ENCODE measurements at places on chromosomes 6 and 20. TPM values are rescaled to one million over a fixed set of nuclear protein-coding genes. Genes with fewer than 3 reads are reported as not detected.

GRCh38 chr20:47610945-47611250, 109.2 kb downstream of the NCOA3 start:
- no peak overlapping the region for H3K4me3 ChIP-seq
- H3K4me1 ChIP-seq = peaks cover 3% of the 10 kb centered on the region
- DNase-seq = no peak
- no peak overlapping the region for H3K27ac ChIP-seq
- H3K27me3 ChIP-seq = no peaks in the 10 kb centered on the region
- no peaks in the 10 kb centered on the region for H3K36me3 ChIP-seq

GRCh38 chr6:25086500-25087091, 150.8 kb upstream of the RIPOR2 start:
- no peaks in the 10 kb centered on the region for H3K27me3 ChIP-seq
- peaks cover 28% of the 10 kb centered on the region for H3K36me3 ChIP-seq
- no peak for DNase-seq

- no peaks in the 10 kb centered on the region for H3K4me1 ChIP-seq
- no peak for DNase-seq
- no peaks in the 10 kb centered on the region for H3K27me3 ChIP-seq
- no peak overlapping the region for H3K4me3 ChIP-seq
Observed at GRCh38 chr6:89359561-89359960, 7.0 kb upstream of the UBE2J1 start.

DNA sequence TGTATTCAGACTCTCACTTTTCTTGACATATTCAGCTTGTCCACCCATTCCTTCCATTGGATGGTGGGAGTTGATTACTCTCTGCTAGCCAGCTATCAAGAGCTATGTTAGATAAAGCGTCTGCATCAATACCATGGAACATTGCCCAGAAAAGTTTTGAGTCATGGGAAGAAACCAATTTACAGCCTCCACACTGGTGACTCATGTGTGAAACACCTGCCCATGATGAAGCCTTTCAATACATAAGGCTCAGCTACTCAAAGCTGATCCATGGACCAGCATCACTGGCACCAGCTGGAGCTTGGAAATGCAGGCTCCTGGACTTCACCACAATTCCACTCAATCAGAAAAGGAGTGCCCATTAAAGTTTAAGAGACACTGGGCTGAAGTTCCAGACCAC, 16.1 kb downstream of the PLA2G7 start:
- H3K27me3 ChIP-seq = no peaks in the 10 kb centered on the region
- no peak overlapping the region for H3K27ac ChIP-seq
- H3K4me1 ChIP-seq = no peaks in the 10 kb centered on the region
- H3K36me3 ChIP-seq = no peaks in the 10 kb centered on the region

GRCh38 chr20:63696628-63697356, at the start of gene TNFRSF6B:
TNFRSF6B (plus strand) TSS chr20:63696652; CDS start chr20:63696768, 116 bp downstream.
- peaks cover 9% of the 10 kb centered on the region for H3K36me3 ChIP-seq
- H3K4me3 ChIP-seq = peak within 1 kb of the TSS; percentile 52
- DNase-seq = no peak
- H3K4me1 ChIP-seq = peaks cover 18% of the 10 kb centered on the region
- H3K27ac ChIP-seq = peak within 1 kb of the TSS; percentile 24

- H3K4me3 ChIP-seq = no peak overlapping the region
- no peaks in the 10 kb centered on the region for H3K4me1 ChIP-seq
- H3K36me3 ChIP-seq = no peaks in the 10 kb centered on the region
Observed at GRCh38 chr6:1044040-1044836, 267.7 kb upstream of the FOXQ1 start.

DNA sequence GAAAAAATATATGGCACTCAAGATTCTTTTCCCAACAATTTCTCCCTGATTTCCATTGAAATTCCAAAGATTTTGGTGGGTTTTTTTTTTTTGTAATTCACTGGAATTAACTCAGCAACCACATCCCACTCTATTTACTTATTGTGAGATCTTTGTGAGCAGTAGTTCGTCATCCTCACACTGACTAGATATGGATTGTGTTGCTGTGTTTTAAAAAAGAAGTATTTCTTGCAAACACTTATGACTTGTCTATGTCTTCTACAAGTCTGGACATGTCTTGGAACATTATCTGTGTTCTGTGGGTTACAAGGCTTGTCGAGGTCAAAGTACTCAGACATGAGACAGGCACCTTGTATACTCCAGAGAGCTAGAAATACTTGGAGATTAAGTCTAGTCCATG, 7.3 kb upstream of the TENT5A start:
- no peaks in the 10 kb centered on the region for H3K36me3 ChIP-seq
- no peak overlapping the region for H3K4me3 ChIP-seq
- H3K27me3 ChIP-seq = no peaks in the 10 kb centered on the region
- no peak overlapping the region for H3K27ac ChIP-seq

GRCh38 chr20:58523971-58524315, 8.7 kb upstream of the APCDD1L start:
- no peak for DNase-seq
- H3K4me1 ChIP-seq = no peaks in the 10 kb centered on the region
- peak overlapping the region; percentile 45 for H3K27ac ChIP-seq
- no peaks in the 10 kb centered on the region for H3K36me3 ChIP-seq
- H3K4me3 ChIP-seq = no peak overlapping the region
- H3K27me3 ChIP-seq = no peaks in the 10 kb centered on the region

- H3K27me3 ChIP-seq = no peaks in the 10 kb centered on the region
- DNase-seq = no peak
- H3K27ac ChIP-seq = no peak overlapping the region
- H3K4me1 ChIP-seq = no peaks in the 10 kb centered on the region
- H3K36me3 ChIP-seq = no peaks in the 10 kb centered on the region
Observed at GRCh38 chr6:45052325-45052724, 275.8 kb upstream of the RUNX2 start.

DNA sequence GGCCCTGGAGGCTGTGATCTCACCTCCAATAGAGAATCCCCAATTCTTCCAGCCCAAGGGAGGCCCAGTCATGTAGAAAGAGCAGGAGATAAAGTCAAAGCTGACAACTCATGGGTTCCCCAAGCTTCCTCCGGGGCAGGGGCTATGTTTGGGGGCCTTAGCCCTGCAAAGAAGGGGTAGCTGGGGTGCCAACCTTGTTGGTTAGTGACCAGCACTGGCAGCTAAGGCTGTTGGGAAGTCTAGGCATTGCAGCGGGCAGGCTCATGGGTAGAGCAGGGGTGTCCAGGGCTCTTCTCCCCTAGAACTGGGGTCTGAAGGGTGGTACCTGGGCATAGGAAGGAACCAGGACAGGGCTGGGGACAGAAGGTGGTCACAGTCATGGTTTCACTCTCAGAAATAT, 36.4 kb downstream of the TGM2 start:
- H3K27me3 ChIP-seq = no peaks in the 10 kb centered on the region
- no peak overlapping the region for H3K4me3 ChIP-seq
- H3K4me1 ChIP-seq = peaks cover 24% of the 10 kb centered on the region
- peaks cover 37% of the 10 kb centered on the region for H3K36me3 ChIP-seq

DNA sequence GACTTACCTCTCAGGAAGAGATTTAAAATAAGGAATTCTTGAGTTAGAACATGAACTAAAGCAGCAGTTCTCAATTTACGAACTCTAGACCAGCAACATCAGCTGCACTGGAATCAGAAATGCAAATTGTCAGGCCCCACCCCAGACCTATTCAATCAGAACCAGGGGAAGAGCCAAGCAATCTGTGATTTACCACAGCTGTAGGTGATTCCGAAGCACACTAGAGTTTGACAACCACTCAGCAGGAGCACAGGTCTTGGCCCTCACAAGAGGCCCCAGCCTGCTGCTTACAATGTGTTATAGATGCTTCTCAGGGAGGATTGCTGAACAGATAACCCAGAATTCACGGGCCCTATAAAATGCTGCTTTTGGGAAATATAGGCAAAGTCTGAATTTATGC, 279.2 kb downstream of the PTPRK start:
- H3K4me1 ChIP-seq = peaks cover 6% of the 10 kb centered on the region
- DNase-seq = no peak
- H3K36me3 ChIP-seq = no peaks in the 10 kb centered on the region
- no peaks in the 10 kb centered on the region for H3K27me3 ChIP-seq

DNA sequence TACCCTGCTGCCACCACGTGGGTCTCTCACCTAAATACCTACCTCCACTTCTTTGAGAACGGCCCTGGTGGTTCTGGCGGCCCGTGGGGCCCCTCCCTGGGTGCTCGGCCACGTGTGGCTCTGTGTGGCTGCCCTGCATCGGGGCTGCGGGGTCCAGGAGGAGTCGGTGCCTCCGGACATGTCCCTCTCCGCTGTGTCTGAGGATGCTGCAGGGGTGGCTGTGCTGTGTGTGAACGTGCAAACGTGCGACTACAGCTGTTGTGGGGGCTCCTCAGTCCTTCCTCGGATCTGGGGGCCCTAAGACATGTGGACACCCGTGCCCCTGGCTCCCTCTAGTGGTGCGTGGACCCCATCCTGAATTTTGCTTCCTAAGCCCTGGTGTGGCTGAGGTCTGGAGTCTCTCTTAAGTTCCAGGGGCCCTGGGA, 691.8 kb downstream of the QKI start:
- no peak overlapping the region for H3K4me3 ChIP-seq
- no peak overlapping the region for H3K27ac ChIP-seq
- peaks cover 2% of the 10 kb centered on the region for H3K4me1 ChIP-seq
- DNase-seq = no peak
- H3K27me3 ChIP-seq = no peaks in the 10 kb centered on the region
- no peaks in the 10 kb centered on the region for H3K36me3 ChIP-seq

DNA sequence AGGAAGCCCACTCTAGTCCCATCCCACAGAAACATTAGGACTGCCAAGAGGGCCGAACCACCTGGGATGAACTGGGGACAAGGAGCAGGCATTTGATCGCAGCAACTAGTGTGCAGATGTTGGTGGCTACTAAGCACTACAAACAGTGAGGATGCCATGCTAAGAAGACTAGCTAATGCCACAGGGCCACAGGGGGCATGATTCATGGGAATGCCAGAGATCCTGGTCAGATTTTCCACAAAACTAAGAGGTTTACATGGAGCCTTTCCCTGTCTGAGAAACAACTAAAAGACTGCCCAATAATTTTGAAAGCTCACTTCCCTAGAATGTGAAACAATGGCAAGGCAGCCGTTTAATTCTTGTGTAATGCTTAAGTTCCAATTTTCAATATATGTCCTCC, 375.9 kb upstream of the PTCHD4 start:
- H3K27ac ChIP-seq = no peak overlapping the region
- H3K36me3 ChIP-seq = no peaks in the 10 kb centered on the region
- no peaks in the 10 kb centered on the region for H3K4me1 ChIP-seq

- peak overlapping the region; percentile 82 for H3K27ac ChIP-seq
- peaks cover 56% of the 10 kb centered on the region for H3K4me1 ChIP-seq
- no peaks in the 10 kb centered on the region for H3K27me3 ChIP-seq
- H3K36me3 ChIP-seq = no peaks in the 10 kb centered on the region
- no peak for DNase-seq
- no peak overlapping the region for H3K4me3 ChIP-seq
Observed at GRCh38 chr6:3822747-3823445, 26.3 kb upstream of the FAM50B start.

- no peak overlapping the region for H3K4me3 ChIP-seq
- H3K27me3 ChIP-seq = no peaks in the 10 kb centered on the region
- no peaks in the 10 kb centered on the region for H3K4me1 ChIP-seq
- no peaks in the 10 kb centered on the region for H3K36me3 ChIP-seq
- H3K27ac ChIP-seq = no peak overlapping the region
Observed at GRCh38 chr6:3654436-3654835, 97.1 kb downstream of the PXDC1 start.

DNA sequence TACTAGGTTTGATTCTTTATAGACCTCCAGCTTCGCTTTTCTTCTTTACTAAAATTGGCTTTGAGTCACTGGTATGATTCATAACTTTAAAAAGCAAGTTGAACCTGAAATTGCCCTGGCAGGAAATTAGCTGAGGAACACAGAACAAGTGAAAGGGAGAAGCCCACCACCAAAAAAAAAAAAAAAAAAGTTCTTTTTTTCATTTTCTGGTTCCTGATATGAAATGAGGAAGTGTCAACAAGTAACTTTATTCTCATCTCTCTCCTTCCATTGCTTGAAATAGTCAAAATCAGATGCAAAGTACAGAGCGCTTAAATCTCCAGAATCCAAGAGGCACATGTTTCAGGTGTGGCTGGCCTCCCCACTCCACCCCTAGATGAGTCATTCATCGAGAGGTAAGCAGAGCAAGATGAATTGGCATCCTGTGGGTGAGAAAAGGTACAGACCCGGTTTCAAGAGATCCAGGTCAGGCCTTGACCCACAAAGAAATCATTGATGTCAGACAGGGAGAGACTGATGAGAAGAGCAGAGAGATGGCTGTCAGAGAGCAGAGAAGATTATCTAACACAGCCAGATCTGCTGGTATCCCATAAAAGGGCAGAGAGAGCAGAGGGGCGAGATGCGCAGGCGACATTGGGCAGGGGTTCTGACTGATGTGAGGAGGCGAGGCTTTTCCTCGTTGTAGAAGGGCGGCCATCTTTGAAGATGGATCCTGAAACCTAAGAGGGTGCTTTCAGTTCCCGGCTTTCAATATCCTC, 54.8 kb upstream of the MBOAT1 start:
- no peaks in the 10 kb centered on the region for H3K36me3 ChIP-seq
- H3K4me1 ChIP-seq = no peaks in the 10 kb centered on the region
- DNase-seq = no peak
- H3K27me3 ChIP-seq = no peaks in the 10 kb centered on the region
- no peak overlapping the region for H3K4me3 ChIP-seq

The PRSS35 gene
- 1.8 TPM for total RNA-seq

The ANKRD60 gene
- total RNA-seq = not detected

The TGM2 gene
- 529 TPM for total RNA-seq

The LGSN gene
- not detected for total RNA-seq
